ENCODE measurements at places on chromosomes 6 and 20.
A peak's percentile ranks its signal among the peaks of the same experiment; 100 is the strongest.

- DNase-seq: no peak
Observed at GRCh38 chr6:32369660-32370059, 2.0 kb downstream of the TSBP1 start.

DNA sequence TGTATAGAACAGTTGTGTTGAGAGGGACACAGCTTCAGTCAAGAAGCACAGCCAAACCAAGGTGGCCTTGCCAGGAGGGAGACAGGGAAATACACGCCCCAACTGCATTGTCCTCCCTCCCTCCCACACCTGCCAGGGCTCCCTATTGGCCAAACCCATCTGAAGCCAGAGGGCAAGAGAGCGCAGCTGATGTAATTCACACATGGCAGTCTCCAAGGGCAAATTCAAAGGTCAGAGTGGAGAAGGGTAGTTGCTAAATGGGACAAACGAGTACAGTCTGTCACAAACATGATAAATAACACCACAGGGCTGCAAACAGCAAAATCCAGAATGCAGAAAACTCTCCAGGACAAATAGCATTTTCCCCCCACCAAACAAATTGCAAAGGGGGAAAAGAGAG is 23.2 kb upstream of the PPP1R16B start:
- no peak for DNase-seq

DNA sequence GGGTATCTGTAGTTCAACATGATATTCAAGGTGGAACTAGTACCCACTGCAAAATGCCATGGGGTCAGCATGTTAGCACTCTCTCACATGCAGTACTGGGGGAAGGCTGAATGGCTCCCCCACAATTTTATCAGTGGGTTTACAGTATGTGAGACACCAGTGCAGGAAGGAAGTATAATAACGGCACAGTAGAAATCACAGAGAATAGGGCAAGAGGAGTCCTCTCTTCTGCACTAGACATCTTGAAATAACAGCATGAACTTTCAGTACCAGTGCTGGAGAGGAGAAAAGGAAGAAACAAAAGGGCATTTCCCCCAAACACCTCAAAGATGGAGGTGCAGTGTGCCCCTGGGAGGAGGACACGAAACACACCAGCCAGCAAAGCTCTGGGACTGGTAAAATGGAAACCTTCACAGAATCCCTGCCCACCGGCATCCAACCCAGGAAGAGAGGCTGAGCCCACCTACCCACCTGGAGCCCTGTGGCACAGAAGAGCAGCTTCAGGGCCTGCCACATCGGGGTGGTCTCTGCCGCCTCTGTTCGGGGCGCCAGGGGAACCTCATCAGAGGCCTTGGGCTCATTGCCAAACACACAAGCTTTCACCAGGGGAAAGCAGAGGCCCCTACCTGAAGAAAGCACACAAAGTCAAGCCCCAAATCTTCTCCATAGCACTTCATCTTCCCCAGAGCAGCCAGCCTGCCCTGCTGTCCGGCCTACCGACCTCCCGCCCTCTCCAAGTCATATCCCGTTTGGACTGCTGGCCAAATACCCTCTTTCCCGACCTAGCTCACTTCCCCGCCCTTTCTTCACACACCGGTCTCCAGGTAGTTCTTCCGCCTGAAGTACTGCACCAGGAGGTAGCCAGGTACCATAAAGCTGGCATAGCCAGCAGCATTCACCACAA is 1.2 kb downstream of the SLC35B2 start:
- no peak for DNase-seq

- no peak for DNase-seq
Observed at GRCh38 chr6:36170704-36171103, 25.8 kb upstream of the BRPF3 start.

DNA sequence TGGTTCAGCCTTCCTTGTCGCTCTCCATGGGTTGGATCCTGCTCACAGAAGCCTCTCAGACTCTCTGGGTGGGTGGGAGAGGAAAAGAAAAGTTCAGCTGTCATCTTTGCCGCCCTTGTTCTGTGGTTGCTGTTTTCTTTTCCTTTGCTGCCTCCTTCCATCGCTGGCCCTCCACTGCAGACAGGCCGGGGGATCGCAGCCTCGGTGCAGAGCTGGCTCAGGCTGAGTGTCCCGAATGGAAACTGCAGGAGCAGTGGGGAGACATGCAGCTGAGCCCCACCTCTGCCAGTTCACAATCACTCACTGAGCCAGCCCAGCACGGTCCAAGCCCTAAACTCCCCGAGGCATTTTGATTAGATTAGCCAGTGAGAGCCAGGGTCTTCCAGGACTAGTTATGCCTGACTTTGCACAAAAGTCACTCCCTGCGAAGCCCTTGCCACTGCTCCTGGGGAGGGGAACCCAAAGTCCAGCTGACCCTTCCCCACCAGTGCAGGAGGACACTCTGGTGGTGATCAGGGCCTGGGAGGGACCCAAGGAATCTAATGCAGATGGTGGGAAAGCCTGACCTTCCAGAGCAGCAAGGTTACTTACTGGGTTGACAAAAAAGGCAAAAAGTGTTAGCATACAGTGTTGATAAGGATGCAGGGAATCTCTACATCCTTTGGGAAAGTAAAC is 14.0 kb downstream of the NRN1 start:
- no peak for DNase-seq

GRCh38 chr6:126429866-126430265 is 90.0 kb downstream of the CENPW start:
- no peak for DNase-seq

GRCh38 chr6:130178692-130179091 is 44.1 kb downstream of the SAMD3 start:
- DNase-seq: no peak

DNA sequence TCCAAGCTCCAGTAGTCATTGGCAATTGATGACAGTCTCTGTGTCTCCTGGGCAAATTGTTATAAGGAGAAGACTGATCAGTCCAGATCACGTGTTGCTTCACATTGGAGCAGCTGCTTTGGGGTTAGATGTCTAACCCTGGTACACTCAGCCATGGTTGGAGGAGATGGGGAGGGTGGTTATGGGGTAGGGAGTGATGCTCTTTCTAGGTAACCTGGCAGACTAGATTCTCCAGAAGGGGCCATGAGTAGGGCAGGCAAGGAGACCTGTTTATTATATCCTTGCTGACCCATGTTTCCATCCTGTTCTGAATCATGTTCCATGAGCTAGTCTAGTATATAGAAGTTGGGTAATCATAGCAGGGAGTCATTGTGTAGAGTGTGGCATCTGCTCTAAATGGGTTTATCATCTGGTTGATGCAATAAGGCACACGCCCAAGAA is 50.8 kb upstream of the BACH2 start:
- no peak for DNase-seq

DNA sequence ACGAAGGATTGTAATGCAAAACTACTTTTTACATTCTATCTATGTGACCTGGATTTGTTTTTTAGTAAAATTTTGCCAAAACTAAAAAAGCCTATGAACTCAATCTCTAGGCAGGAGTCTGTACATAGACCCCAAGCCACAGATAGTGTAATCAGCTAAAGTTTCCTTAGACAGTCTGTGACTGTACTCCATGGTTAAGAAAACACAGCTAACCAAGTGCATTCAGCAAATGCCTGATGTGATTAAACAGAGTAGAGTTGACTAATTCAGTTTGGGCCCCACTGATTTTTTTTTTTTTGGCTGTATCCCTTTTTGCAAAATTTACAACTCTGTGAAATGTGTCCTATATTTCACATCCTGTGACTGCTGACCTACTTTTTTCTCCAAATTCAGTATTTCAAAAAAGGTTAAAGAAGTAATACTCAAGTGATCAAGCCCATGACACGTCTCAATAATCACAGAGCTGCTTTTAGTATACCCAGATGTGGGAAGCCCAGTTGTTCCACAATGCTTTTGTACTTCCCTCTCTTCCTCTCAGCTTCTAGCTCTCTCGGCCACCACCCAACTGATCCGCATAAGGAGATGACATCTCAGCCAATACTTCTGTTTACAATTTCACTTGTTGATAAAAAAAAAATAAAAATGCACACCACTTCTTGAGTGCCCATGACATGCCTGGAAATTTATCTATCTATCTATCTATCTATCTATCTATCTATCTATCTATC is 108.8 kb upstream of the TBX18 start:
- no peak for DNase-seq

DNA sequence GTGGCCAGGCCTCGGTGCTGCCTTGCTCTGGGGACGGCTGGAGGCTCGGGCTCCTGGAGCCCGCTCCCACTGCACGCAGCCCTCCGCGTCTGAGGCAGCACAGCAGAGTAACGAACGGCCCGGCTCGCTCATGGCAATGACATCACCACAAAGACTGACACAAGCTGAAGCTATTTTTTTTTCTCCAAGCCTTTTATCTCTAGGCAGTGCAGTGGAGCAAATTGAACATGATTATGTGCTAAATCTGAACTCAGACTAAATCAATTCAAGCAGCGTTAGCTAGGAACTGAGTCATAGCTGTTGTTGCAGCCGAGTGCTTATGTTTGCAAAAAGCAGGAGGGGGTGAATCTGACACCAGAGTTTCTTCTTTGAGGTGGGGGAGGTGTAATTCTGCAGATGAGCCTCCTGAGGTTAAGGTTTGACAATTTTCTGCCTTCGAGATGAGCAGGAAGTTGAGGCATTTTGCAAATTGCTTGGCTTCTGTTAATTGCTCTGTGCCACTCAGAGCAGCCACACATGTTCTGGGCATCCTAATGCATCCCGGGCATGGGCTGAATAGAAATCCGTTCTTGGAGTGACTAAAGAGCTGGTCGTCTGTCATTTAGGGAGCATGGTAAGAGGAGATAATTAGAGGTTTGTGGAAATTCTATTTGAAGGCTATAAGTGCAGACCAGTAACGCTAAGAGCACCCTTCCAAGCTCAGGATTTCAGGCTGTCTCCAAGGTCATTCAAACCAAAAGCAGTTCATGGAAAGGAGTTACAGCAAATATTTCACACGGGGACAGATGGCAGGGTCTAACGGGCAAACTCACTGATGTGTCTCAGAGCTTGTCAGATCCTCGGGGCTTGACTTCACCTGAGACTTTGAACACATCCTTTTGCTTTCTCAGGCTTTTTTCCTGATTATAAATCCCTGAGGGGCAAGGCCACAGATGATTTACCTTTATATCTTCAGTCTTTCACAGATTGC is 155.1 kb upstream of the ENPP5 start:
- no peak for DNase-seq

- DNase-seq: no peak
Observed at GRCh38 chr6:31740397-31741223, 805 bp downstream of the MSH5 start.

DNA sequence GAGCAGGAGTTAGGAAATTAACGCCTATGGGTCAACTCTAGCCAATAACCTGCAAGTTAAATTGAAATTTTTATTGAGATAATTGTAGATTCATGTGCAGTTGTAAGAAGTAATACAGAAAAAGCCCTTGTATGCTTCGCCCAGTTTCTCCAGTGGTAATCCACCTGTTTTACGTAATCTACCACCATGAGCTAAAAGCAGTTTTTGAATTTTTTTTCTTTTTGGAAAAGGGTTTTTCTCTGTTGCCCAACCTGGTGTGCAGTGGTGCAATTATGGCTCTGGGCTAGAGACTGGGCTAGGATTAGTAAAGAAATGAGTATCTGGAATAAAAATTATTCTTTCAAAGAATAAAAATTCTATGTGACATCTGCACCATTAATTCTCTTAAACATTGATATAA is 116.2 kb downstream of the ZFP64 start:
- no peak for DNase-seq

DNA sequence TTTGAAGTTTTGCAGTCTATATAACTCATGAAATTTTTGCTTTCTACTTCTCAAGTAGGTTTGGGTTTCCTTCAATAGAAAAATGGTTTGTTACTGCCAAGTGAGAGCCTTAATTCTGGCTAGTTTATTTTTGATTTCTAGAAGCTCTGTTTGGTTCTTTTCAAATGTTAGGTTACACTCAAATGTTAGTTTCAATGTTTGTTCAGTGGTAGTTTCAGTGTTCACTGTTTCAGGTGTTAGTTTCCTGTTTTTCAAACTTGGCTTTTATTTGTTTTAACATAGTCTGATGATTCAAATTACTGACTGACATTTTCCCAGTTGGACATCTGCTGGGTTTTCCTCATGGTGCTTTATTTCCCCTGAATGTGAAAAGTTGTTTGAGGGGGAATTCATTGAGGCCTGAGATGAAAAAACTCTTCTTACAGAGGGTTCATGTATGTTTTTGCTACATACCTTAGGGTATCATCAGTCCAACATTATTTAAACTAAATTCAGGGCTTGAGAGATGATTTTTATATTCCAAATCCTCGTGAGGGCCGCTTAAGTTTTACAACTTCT is 189.0 kb downstream of the JARID2 start:
- DNase-seq: no peak

DNA sequence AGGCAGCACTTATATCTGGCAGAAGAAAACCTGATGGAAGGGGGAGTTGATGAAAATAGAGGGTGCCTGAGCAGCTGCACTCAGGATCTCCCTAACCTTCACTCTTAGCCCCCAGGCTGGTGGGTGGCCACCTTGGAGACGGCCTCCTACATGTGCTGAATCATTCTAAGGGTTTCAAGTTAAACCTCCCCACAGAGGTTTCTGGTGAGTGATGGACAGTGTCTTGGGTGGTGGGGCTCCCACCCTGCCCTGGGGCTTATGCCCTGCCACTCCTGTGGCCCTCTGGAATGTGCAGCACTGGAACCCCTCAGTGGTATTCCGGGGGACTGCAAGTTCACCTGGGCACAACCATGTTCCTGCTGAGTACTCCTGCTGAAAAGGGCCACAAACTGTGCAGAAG is 357.2 kb downstream of the CD83 start:
- no peak for DNase-seq

- no peak for DNase-seq
Observed at GRCh38 chr20:46108976-46109375, 9.1 kb upstream of the CD40 start.

DNA sequence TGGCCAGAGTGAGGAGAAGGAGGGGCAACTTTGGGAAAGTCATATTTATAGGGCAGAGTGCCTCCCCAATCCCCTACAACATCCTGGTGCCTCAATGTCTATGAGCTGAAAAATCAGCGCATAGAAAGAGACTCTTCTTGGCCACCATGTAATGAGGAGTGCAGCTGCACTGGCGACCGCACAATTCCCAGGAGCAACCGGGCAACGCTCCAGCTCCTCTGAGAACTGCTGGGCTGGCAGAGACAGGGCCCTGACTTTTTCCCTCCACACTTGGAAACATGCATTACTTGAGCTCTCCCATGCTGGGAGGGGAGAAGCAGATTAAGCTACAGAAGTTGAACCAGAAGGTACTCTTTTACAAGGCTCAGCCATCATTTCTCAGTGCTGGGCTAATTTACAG is 31.4 kb upstream of the MARCKS start:
- DNase-seq: peak; percentile 88

GRCh38 chr6:159969921-159970320 is 1.0 kb downstream of the IGF2R start:
- DNase-seq: peak; percentile 25

DNA sequence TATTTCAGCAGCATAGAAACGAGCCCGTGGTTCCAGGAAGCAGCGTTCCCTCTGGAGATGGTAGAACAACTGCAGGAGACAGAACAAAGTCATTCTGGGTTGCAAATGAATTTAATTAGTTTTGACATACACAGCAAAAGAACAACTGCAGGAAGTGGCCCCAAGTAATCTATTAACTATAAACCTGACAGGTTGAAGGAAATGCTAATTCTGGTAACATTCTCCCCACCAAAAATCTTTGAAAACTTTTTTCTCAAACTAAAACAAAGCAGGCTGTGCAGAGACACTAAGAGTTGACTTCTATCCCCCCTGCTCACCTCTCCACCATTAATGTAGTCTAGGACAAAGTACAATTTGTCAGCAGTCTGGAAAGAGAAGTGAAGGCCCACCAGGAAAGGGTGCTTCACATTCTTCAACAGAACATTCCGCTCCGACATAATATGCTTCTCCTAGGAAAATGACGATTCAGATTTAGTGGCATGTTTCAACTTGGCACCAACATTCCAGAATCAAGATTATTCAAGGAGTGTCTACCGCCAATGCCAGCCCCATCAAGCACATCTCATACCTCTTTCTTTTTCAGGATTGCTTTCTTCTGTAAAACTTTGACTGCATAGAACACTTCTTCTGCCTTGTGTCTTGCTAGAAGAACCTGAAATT is 120.4 kb upstream of the SLC2A12 start:
- DNase-seq: no peak

Data from DMS 273 treated with DMSO at 0.1 percent for 48 hours (cell line).